ENCODE measurements at places on chromosomes 7 and 10.

DNA sequence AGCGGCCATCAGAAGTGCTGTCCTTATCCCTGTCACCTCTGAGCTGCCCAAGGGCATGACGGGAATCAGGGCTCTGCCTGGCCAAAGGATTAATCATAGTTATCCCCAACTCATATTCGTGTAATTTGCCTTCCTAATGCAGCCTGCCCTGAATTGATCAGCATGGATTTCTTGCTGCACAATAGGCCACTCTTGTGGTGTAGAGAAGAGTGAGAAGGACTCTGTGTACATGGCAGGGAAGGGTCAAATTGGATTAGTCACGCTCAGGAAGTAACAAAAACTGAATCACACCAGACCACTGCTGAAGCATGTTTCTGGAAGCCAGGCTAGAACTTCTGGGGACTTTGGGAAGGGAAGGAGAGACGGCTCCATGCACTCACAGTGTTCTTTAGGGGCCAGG lies 227.0 kb downstream of the BUB3 start:
- no peak for DNase-seq

GRCh38 chr7:66609176-66609575 lies 19.5 kb upstream of the KCTD7 start:
- no peak for DNase-seq

- DNase-seq = no peak
Observed at GRCh38 chr7:20350996-20351692, 20.4 kb downstream of the ITGB8 start.

- no peak for DNase-seq
Observed at GRCh38 chr7:139731802-139732470, 45.9 kb downstream of the HIPK2 start.

- no peak for DNase-seq
Observed at GRCh38 chr10:132662186-132662920, 123.6 kb downstream of the NKX6-2 start.

DNA sequence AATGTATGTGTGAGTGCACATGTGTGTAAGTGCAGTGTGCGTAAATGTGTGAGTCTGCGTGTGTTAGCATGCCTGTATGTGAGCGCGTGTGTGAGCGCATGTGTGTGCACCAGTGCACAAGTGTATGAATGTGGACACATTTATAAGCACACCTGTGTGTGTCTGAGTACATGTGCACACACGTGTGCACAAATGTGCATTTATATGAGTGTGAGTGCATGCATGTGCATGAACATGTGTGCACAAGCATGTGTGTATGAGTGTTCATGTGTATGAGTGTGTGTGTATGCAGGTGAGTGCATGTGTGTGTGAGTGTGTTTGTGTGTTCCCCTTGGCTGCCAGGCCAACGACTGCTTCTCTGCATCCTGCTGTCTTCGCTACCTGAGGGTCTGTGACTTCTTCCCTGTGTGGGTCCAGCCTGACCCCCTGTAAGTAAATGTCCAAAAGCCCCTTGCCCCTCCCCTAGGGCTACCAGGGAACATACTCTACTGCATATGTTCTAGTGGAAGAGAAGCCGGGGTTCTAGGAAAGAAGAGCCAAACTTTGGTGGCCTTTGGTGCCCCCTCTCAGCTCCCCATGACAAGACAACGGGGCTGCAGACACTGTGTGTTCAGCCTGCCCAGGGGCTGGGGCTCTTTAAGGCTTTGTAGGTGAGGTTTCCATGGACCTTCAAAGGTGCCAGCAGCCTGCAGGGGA lies 17.0 kb downstream of the GOLGA7B start:
- DNase-seq = no peak

GRCh38 chr7:32204361-32205018 lies 134.3 kb upstream of the PDE1C start:
- DNase-seq = peak; percentile 6

DNA sequence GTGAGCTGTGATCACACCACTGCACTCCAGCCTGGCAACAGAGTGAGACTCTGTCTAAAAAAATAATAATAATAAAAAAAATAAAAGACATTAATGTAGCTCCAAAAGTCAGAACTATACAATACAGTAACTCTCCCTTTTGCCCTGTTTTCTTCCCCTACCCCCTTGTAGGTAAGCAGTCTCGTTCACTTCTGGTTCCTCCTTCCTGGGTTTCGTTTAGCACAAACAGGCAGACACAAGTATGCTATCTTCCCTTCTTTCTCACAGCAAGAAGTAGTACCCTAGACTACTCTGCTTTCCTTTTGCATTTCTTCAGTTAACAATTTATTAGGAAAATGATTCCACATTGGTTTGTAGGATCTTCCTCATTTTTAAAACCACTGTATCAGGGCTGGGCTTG lies 33.1 kb downstream of the PDSS1 start:
- no peak for DNase-seq

DNA sequence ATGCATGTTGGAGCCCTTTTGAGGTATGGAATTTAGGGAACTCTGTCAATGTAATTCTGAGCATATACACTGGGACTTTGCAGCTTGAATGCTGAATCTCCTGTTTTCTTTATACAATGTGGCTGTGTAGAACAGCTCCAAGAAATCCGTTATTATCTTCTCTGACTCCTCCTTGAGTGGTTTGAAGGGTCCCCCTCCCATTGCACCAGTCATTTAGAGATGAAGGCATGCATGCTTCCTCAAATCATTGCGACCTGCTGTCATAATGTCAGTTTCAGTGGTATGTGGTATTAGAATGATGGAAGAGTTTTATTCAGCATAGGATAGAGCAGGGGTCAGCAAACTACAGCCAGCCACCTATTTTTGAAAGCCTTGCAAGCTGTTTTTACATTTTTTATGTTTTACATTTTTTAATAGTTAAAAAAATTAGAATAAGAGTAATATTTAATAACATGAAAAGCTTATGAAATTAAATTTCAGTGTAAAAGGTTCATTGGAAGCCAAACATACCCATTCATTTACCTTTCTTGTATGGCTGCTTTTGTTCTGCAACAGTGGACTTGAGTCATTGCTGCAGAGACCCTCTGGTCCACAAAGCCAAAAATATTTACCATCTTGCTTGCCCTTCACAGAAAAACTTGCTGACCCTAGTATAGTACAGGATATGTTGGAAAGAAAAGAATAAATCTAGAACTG lies 8.1 kb downstream of the STK17A start:
- DNase-seq = peak; percentile 63

- peak; percentile 84 for DNase-seq
Observed at GRCh38 chr7:2709553-2710285, 21.7 kb downstream of the AMZ1 start.

DNA sequence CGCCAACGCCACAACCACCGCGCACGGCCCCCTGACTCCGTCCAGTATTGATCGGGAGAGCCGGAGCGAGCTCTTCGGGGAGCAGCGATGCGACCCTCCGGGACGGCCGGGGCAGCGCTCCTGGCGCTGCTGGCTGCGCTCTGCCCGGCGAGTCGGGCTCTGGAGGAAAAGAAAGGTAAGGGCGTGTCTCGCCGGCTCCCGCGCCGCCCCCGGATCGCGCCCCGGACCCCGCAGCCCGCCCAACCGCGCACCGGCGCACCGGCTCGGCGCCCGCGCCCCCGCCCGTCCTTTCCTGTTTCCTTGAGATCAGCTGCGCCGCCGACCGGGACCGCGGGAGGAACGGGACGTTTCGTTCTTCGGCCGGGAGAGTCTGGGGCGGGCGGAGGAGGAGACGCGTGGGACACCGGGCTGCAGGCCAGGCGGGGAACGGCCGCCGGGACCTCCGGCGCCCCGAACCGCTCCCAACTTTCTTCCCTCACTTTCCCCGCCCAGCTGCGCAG lies 424 bp downstream of the EGFR start:
- DNase-seq = peak; percentile 16

- DNase-seq = no peak
Observed at GRCh38 chr7:747186-747585, 20.1 kb upstream of the PRKAR1B start.

DNA sequence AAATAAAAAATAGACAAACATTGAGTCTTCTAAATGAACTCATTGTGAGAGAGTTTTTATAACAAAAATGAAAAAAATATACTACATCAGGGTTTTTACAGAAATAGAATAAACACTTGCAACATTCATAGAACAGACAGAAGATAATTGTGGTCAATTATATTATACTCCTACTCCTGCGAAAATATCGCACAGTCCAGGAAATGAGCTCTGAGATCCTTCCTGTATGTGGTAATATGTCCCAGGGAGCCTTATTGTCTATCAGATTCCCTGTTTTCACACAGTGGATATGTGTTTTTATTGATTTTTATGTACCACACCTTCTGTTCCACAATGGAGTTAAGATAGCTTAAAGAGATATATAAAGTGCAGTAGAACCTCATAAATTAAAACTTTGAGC lies 27.5 kb upstream of the RELN start:
- DNase-seq = no peak

GRCh38 chr10:131905603-131906268 lies 4.9 kb downstream of the PPP2R2D start:
- no peak for DNase-seq

- DNase-seq = no peak
Observed at GRCh38 chr10:3354174-3354900, 181.8 kb upstream of the PITRM1 start.

GRCh38 chr7:113880559-113880958 lies 38.2 kb downstream of the PPP1R3A start:
- no peak for DNase-seq

- DNase-seq = no peak
Observed at GRCh38 chr10:129896136-129896859, 67.8 kb downstream of the EBF3 start.

DNA sequence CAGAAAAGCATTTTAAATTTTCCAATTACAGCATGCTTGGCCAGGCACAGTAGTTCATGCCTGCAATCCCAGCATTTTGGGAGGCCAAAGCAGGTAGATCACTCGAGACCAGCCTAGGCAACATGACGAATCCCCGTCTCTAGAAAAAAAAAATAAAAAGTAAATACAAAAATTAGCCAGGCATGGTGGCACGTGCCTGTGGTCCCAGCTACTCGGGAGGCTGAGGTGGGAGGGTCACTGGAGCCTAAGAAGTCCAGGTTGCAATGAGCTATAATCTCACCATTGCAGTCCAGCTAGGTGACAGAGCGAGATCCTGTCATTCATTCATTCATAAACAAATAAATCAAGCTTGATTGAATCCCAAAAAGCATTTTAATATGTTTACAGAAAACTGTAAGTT lies 234.9 kb downstream of the PARD3 start:
- no peak for DNase-seq

DNA sequence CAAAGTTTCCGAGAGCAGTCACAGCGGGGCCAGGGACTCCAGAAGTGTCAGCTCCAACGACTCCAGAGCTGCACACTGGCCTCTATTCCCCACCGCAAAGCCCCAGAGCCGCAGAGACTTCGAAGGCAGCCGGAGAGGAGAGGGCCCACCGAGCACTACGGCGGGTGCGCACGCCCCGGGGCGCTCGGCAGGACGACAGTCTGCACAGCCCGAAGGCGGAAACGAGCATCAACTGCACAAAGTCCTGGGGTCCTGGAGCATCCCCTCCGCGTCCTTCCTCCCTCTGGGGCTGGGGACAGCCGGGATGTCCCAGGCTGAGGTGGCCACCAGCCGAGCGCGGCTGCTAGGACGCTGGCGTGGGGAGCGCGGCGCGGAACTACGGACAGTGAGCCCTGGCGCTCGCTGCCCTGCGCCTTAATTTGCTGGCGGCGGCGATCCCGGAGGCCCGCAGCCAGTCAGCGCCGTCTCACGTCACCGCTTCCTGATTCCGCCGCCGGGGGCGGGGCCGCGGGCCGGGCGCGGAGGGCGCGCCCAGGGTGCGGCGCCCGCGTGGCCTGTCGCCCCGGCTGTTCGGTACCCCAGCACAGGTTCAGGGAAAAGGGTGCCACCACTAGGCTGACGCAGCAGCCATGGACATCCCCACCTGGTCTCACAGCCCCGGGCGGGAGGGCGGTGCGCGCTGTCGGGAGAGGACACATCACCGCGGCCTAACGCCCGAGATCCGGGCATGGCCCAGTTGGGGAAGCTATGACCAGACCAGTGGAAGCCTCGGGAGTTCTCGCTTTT lies at the start of gene TBX20:
TBX20 (minus strand) TSS at position 391 of the 786 bp plus-strand sequence. CDS start 480 bp downstream, outside the sequence.
- peak; percentile 61 for DNase-seq

- DNase-seq = no peak
Observed at GRCh38 chr7:66380272-66380888, 175.2 kb downstream of the TPST1 start.

- no peak for DNase-seq
Observed at GRCh38 chr10:6101181-6101580, 12.3 kb downstream of the RBM17 start.

DNA sequence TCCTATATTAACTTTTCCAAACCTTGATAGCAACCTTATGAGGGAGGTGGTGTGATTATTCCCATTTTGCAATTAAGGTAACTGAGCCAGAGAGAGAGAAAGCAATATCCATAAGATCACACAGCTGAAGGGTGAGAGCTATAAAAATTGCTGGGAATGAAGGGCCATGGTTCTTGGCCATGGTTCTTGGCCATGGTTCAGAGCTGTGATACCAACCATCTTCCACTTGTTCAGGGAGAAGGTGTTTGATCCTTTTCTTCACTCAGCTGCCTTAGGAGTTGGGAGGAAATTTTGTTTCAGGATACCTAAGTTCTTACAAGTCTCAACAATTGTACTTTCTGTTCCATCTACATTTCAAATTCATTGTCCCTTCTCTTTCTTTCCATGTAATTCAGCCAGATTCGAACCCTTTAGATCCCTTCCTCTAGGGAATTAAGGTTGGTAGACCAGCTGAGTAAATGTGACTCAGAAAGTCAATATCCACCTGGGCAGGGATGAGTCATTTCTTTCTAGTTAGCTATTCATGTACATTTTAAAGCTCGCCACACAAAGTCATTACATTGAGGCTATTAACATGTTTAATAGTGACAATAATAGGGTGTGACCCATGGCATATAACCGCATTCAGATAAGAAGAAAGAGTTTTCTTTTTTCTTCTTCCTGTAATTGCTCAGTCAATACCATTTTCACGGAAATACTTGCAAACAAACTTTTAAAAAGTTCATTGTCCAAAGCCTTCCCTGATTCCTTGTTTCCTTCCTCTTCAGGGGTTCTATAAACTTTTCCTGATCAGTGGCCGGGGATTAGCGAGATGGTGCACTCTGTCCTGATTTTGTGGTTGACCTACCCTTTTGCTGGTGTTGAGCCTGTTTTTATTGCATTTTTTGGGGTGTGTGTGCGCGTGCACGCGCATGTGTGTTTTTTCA lies 143.4 kb downstream of the TCF7L2 start:
- no peak for DNase-seq

DNA sequence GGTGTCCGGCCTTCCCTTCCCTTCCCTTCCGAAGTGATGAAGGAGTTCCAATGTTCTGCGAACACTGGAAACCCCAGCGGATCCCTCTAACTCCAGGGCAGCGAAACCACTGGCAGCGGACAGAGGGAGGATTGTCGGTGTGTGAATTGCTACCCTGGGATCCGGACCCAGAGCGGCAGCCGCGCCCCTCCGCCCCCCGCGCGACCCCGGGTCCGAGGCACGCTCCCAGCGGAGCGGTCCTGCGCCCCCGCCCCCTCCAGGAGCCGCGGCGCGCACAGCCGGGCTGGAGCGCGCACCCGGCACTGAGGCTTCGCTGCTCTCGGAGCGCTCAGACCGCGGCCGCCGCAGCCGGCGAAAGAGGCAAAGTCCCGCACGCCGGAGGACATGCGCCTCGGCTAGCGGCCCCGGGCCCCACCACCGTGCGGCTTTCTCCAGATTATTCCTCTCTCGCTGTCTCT lies at the start of gene PTPRZ1:
PTPRZ1 (plus strand) TSS at position 331 of the 458 bp plus-strand sequence. CDS start 339 bp downstream, outside the sequence.
- peak; percentile 2 for DNase-seq

- no peak for DNase-seq
Observed at GRCh38 chr7:17584822-17585221, 286.4 kb downstream of the AHR start.

All from stimulated activated CD4-positive, alpha-beta T cell treated with anti-CD3 and anti-CD28 coated beads, Interleukin-15, amount 100 ng/mL, for 24 hours (primary cell).